ENCODE measurements at places on chromosomes 12 and 14.

DNA sequence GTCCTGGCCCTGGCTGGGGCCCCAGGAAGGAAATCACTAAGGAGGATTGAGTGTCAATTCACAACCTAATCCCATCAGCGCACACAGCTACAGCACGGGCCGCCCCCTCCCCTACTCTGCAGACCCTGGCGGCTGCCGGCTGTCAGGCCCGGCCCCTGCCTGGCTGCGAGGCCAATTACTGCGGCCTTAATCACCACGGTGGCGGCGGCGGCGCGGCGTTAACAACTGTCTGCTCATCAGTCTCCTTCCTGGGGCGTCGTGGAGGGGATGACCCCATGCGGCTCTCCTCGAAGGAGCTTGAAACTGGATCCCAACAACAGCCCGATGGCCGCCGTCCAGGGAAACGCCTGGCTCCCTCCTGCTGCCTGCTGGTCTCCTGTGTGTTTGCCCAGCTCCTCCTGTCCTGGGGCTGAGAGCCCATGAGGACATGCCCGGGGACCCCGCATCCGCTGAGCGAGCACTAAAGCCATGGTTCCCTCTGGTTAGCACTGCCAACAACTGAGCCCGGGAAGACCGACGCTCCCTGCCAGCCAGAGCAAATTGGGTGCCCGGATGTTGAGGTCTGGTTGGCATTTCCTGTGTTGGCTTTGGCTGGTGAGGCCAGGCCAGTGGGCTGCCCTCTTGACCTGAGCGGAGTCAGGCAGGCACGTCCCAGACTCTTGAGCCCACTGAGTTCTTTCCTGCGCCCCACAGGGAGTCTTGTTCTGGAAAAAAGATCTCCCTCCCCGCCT is 21.8 kb upstream of the EIF2B2 start:
- no peak for DNase-seq

- no peak for DNase-seq
These were observed 35.7 kb upstream of the EML1 start for GRCh38 chr14:99757331-99758070.

GRCh38 chr12:44154128-44154527 is 318.2 kb downstream of the TMEM117 start:
- no peak for DNase-seq

DNA sequence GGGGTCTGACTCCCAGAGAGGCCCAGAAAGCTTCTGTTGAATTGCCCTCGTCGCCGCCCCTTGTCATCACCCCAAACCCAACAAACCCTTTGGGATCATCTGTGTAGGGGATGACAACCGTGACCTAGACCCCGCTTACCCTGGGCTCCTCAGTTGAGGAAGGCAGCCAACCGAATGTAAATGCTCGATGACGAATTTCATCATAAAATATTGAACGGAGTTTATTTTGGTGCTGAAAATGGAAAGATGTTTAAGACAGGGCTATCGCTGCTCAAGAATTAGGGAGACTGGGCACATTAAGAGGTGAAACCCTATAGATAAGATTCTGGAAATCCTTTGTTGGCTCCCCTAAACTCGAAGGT is 512 bp downstream of the ACTR10 start:
- DNase-seq, result no peak

Data from stimulated activated CD4-positive, alpha-beta T cell treated with anti-CD3 and anti-CD28 coated beads, Interleukin-15, amount 100 ng/mL, for 1 hour (primary cell).